Caudate nucleus (tissue), 63 donors: ENCODE measurements at places on chromosomes 4 and X.

GRCh38 chr4:151801547-151802516 lies 41.0 kb upstream of the GATB start:
- DNase-seq: no peak

DNA sequence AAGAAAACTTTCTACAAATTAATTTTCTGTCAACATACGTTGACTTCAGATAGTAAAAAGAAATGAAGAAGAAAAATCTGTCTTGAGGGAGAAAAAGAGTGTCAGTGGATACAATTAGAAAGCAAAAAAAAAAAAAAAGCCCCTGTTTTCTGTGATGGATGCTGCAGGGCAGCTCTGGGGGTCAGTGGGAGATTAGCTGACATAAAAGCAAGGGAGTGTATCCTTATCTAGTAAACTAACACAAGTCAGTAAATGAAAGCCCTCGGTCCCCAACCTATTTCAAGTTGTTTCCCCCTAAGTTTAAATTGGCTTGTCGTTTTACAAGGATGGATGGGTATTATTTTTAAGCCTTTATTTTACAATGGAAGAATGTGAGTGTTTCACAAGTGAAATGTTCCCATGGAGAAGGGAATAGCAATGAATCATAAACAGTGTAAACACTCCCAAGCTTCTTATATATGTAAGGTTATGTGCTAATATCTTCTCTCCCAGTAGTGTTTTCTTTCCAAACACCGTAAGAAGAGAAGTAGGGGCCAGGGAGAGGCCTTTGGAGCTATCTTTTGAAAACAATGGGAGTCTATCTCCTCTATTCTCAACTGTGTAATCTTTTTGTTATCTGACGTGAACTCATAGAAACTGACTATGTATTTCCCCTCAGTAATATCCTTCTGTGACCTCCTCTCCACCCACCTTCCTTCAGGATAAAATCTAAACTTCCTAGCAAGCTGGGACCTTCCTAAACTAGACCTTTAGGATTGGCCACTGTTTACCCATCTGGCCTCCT lies 347.7 kb downstream of the FBXO8 start:
- no peak for DNase-seq

DNA sequence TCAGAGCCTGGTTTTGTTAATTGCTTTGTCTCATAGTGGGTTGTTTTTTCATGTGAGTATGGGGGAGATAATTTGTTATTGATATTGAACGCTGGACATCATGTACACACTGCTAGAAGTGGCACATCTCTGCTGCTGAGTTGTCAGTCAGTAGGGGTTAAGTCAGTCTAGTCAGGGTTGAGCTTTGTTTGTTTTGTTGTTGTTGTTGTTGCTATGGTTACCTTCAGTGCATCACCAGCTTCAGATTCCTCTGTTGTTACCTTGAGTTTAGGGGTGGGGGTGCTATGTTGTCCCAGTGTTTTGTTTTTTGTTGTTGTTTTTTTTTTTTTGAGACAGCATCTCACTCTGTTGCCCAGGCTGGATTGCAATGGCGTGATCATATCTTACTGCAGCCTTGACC lies 9.9 kb downstream of the YIPF6 start:
- DNase-seq: no peak

GRCh38 chr4:176676901-176677300 lies 115.8 kb downstream of the VEGFC start:
- no peak for DNase-seq

GRCh38 chr4:144716778-144717177 lies 70.8 kb downstream of the HHIP start:
- DNase-seq: no peak

DNA sequence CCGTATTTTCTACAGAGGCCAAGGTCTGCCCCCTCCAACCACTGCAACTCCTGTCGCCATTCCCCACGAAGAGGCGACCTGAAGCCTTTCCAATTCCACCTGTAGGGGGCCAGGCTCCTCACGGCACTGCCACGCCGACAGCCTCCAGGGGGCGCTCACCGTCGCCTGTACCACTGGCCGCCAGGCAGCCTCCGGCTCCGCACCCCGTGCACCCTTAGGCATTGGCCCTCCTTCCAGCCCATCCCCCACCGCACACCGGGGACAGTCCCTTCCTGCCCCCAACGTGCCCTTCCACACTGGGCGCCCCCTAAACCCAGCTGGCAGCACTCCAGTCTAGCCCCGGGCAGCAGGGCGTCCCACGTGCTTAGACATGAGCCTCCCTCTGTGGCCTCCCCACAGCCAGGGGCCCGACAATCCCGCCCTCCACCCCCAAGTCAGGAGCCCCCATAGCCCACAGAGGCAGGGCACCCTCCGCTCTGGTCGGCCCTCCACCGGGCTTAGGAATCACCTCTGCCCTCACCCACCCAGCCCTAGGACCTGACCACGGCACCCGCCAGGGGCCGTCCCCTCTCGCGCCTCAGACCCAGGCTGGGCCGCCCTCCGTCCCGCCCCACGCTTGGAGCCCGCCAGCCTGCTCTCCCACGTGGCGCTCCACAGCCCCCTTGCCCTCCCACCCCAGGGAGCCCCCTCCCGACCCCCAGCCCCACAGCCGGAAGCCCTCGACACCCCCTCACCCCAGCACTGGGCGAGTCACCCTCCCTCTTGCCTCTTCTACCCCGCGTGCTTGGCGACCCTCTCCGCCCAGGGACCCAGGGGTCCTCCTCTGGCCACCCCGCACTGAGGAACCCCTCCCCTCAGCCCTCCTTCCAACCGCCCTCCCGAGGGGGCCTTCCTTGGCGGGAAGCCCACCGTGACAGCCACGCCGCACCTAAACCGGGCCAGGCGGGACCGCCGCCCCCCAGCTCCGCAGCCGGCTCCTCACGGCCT lies 711 bp downstream of the PNMA6E start:
- DNase-seq: no peak

DNA sequence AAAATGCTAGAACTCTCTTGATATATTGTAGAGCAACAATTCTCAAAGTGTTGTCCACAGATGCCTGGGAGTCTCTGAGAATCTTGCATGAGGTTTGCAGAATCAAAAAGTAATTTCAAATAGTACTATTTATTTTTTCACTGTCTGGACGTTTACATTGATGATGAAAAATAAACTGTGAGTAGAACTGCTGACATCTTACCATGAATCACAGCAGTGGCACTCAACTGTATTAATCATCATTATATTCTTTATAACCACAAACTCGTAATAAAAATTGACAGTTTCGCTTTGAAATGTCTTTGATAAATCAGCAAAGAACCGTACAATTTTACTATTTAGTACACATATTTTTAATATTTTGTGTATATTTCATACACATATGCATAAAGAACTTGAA lies 94.5 kb downstream of the NAF1 start:
- no peak for DNase-seq

GRCh38 chr4:7860600-7861163 lies 79.0 kb downstream of the AFAP1 start:
- no peak for DNase-seq

DNA sequence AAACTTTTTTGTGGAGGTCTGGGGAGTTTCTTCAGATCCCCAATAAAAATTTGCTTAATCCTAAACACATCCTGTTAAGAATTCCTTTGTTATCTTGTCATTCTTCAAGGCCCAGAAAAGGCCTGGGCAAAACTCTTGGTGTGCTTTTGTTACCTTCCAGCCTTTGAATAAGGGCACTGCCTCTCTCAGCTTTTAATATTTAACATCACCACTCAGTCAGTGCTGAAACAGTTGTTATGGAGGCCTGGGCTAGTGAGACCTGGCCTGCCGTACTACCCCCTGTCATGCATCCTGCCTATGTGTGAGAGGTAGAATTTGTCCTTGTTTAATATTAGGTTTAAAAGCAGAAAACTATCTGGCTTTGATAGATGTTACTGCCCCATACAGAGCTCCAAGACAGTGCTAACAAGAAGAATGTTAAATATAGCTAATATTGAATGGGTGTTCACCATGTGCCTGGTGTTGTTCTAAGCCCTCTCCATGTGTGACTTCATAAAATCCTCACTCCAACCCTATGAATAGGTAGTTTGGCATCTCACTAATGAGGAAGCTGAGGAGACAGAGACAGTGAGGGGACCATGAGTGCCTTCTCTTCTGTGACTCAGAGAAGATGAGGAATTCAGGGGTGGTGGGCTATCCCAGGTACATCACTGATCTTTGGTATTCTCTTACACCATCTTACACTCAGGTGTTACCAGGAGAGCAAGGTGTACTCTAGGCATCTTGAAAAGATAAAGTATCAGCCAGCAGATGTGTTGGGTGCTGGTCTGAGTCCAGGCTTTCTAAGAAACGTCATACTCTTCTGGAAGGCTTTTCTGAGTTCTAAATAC lies 6.2 kb downstream of the PPP1R2C start:
- no peak for DNase-seq

GRCh38 chr4:100177126-100177525 lies 13.1 kb downstream of the DDIT4L start:
- no peak for DNase-seq

DNA sequence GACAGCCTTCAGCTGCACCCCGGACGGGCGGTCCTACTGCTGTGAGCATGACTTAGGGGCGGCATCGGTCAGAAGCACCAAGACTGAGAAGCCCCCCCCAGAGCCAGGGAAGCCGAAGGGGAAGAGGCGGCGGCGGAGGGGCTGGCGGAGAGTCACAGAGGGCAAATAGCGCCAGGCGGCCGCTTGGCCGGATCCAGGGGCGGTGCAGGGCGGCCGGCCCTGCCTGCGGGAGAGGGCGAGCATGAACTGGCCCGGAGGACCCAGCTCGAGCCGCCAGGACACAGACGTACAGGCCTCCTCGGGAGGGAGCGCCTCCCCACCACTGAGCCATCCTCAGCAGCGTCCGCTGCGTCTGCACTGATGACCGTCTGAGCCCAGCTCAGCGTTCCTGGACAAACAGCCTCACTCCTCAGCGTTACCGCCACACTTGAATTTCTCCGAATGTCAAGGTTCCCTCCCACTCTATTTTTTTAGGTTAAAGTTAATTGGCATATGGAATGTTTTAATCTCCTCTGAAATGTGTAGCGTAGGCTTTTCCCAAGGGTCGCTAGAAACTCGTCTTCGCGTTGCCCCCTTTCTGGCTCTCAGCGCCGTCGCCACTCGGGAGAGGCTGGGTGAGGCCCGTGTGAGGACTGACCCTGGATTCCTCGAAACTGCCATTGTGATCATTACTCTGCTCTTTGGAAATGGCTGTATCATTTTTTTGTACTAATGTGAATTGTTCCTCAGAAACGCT lies 29.9 kb downstream of the NELFA start:
- no peak for DNase-seq

GRCh38 chr4:184284336-184284690 lies 66.6 kb upstream of the ENPP6 start:
- DNase-seq: no peak

GRCh38 chr4:112234952-112235609 lies 3.5 kb downstream of the AP1AR start:
- peak; percentile 21 for DNase-seq

- DNase-seq: no peak
Observed at GRCh38 chr4:4364486-4365208, 22.3 kb upstream of the NSG1 start.

DNA sequence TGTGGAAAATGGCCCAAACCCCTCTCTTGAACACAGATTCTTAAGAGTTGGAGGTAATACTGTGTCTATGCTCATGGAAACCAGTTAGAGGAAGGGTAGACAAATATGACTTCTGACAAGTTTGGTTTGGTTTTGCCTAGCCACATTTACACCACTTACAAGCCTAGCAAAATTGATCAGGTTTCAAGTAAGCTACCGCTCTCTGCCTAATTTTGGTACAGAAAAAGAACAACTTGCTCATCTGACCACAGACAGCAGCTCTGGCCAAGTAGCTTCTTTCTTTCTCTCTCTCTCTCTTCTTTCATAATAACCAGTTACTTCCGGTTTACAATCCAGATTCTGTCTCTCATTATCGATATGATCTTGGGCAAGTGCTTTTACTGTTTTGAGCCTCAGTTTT lies 260.0 kb downstream of the GLUD2 start:
- no peak for DNase-seq

- DNase-seq: peak; percentile 9
Observed at GRCh38 chr4:101730291-101731117, 60.0 kb upstream of the BANK1 start.

- DNase-seq: no peak
Observed at GRCh38 chr4:118883861-118884260, 4.8 kb upstream of the SYNPO2 start.

DNA sequence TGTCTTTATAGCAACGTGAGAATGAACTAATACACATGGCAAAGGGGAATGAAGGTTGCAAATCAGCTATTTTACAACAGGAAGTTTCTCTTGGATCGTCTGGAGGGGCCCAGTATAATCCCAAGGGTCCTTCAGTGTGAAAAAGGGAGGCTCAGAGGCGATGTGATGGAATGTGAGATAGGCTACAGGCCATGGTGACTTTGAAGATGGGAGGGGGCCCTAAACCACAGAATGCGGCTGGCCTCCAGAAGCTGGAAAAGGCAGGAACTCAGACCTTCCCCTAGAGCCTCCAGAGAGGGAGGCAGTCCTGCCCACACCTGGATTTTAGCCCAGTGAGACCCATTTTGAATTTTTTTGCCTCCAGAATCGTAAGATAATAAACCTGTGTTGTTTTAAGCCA lies 69.4 kb upstream of the PGM2 start:
- no peak for DNase-seq

GRCh38 chr4:170705907-170706306 lies 616.2 kb upstream of the AADAT start:
- no peak for DNase-seq

DNA sequence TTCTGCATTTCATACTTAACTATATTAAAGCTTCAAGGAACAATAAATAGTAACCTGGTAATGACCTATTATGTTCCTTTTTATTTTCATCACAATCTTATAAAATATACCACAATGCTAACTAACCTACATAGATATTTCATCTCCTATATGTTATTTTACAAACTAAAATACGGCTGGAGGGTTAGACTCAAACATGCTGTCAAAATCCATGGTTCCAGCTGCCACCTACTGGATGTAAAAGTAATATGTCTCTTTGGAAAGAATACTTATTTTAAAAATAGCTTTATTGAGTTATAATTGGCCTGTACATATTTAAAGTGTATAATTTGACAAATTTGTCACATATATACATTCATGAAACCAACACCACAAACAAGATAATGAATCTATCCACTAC lies 15.0 kb downstream of the RGN start:
- no peak for DNase-seq

- no peak for DNase-seq
Observed at GRCh38 chr4:152094970-152095700, 334.3 kb upstream of the GATB start.

- DNase-seq: no peak
Observed at GRCh38 chrX:50333308-50333707, 128.7 kb downstream of the CCNB3 start.

GRCh38 chr4:94523617-94524016 lies 71.9 kb downstream of the PDLIM5 start:
- DNase-seq: no peak
